ENCODE measurements at places on chromosomes 1 and 21.
A peak's percentile ranks its signal among the peaks of the same experiment; 100 is the strongest.

- DNase-seq = no peak
These were observed 7.6 kb downstream of the COL16A1 start for GRCh38 chr1:31696242-31696641.

GRCh38 chr1:29488086-29488793, 251.9 kb downstream of the PTPRU start:
- no peak for DNase-seq

DNA sequence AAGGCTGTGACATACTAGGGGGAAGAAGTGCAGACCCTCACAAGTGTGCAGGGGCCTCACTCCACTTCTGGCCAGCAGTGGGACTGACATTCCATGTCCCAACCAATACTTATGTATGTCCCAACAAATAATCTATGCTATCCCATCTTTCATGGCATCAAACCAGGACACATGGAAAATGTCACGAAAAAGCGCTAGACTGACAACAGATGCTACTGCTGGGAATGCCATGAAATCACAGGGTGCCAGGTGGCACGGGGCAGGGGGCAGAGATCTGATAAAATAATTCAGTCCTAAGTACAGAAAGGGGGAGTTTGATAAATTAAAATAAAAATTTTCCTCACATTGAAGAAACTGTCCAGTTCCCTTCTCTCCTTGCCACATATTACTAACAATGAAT, 27.6 kb upstream of the BCAS2 start:
- DNase-seq = no peak

DNA sequence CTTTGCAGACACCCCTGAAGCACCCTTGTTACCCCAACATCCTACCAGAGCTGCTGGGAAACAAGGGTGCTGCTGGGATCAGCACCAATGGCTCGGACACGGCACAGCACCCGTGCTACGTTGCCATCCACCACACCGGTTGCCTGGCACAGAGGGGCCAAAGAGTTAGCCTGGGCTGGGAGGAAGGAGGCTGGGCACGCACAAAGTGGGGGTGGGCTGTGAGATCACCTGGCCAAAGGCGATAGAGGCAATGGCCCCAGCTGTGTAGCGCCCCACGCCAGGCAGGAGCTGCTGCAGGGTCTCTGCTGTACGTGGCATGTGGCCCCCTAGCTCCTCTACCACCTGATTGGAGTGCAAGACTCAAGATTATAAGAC, 5.6 kb downstream of the HPDL start:
- DNase-seq = no peak

DNA sequence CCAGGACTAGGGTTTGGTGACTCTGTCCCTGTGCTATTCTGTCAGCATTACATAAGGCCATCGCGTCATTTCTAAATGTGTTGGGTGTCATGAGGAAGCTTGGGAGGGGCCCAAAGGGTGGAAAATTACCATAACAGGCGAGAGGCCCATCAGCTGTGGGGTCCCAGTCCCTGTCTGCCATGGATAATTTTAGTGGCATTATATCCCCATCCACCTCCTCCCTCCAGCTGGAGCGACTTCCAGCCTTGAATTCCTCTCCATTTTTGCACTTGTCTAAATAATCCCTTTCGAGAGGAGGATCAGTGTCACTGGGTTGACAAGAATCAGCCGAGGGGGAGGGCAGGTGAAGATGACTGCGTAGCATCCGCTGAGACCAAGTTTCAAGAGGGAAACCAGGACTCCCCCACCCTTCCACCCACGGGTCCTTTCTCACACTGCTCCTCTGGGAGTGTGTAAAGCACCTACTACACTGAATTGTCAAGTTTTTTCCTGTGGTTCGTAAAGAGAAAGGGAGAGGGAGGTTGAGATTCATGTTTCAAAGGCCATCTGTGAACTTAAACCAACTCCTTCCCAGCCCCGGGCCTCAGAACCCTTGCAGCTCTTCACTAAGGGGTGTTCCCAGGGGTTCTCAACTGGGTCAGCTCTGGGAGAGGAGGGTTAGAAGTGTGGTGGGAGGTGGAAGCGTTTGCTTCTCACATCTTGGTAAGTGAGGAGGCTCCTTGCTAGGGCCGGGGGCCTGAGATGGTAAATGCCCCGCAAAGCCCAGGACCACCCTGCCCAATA, 29.2 kb downstream of the VASH2 start:
- DNase-seq = no peak

DNA sequence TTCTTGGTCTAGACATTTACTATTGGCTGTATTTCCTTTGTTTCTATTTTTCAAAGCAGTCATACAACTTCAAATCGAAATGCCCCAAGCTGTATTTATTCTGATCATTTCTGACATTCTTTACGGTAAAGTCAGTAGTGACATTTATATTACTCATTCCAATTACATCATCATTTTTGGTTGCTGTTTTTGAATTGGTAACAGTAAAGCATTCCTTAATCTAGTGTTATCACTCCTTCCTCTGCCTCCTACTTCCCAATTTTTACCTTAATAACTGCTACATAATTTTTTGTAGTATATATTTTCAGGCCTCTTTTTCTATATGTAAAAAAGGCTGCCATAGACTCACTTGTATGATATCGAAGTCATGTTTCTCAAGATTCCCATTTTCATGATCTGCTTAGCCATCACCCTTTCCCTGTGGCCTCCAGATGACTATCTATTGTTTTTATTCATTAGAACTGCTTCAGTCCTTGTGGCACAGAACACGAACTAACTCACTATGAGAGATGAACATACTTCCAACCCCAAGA, 167.2 kb downstream of the RUNX1 start:
- DNase-seq = no peak

- DNase-seq = no peak
These were observed 414 bp downstream of the GPR153 start for GRCh38 chr1:6260433-6260934.

GRCh38 chr1:25369241-25369640, 31.1 kb downstream of the TMEM50A start:
- no peak for DNase-seq

GRCh38 chr1:51610637-51611036, 6.3 kb upstream of the OSBPL9 start:
- DNase-seq = no peak

GRCh38 chr21:25813917-25814316, 79.1 kb downstream of the GABPA start:
- DNase-seq = no peak

GRCh38 chr21:21682172-21682571, 684.0 kb downstream of the NCAM2 start:
- no peak for DNase-seq

GRCh38 chr1:161215076-161215475, at the start of gene FCER1G:
FCER1G (plus strand) TSS chr1:161215295; CDS start chr1:161215322, 27 bp downstream.
- peak; percentile 93 for DNase-seq

DNA sequence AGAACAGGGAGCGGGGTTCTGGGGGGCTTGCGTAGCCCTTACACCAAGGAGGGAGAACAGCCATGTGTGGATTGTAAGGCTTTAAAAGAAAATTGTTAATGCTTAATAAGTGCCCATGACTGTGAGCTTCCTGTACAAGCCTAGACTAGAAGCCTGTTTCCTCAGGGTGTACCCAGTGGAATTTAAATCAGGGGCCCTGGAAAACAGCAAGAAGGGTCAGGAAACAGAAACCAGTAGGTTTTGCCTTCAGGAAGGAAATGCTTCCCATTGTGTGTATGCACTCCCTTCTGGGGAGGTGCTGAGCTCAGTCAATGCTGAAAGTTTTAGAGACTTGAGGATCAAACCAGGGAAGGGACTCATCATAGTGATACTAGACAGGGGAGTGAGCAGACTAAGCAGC, 12.7 kb downstream of the UTP11 start:
- DNase-seq = no peak

DNA sequence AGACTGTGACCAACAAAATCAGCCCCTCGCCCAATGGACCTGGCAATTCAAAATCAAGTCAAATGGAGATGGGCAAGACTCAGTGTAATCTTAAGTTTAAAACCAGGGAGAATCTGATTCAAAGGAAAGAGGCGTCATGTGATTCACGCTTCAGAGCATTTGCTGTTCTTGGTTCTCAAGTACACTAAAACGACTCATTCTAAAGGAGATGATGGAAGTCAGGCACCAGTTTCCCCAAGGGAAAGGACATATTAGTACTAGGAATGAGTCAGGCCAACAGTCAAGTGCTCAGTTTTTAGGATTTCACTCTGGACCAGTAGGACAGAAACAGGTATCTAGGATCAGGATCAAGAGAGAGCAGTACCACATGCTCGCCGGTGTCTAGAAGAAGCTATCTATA, 429.6 kb downstream of the PLPP3 start:
- DNase-seq = no peak

DNA sequence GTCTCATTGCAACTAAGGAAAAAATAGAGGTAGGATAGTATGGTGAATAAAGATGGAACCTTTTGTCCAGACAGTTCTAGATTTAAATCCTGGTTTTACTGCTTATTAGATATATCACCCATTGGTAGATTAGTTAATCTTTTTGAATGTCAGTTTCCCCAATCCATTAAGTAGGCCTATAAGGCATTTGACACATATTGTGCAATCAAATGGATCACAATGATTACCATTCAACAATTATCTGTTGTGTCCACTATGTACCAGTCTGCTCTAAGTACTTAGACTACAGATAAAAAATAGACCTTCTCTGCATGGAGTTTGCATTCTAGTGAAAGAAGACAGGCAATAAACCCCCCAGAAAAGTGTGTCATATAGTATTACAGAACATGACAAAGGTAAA, 6.0 kb upstream of the PALMD start:
- DNase-seq = no peak

GRCh38 chr1:39528082-39528481, 36.6 kb downstream of the BMP8A start:
- DNase-seq = no peak

DNA sequence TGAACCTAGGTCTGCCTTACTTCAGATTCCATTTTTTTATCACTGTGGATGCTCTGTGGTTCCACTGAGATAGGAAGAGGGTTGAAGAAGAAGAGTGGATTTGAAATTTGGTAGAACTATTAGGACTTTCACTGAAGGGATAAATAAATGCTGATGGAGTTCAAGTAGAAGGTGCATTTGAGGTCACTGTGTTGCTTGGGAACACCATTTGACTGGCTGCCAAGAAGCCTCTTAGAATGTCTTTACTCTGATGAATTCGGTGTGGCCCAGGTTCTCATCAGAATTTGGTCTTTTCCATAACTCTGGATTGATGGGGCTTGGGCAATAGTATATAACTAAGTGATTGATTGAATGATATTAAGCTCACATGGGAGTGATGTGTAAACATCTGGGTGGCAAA, 11.9 kb downstream of the XPR1 start:
- no peak for DNase-seq

GRCh38 chr1:200353232-200353631, 56.6 kb downstream of the ZNF281 start:
- DNase-seq = no peak

DNA sequence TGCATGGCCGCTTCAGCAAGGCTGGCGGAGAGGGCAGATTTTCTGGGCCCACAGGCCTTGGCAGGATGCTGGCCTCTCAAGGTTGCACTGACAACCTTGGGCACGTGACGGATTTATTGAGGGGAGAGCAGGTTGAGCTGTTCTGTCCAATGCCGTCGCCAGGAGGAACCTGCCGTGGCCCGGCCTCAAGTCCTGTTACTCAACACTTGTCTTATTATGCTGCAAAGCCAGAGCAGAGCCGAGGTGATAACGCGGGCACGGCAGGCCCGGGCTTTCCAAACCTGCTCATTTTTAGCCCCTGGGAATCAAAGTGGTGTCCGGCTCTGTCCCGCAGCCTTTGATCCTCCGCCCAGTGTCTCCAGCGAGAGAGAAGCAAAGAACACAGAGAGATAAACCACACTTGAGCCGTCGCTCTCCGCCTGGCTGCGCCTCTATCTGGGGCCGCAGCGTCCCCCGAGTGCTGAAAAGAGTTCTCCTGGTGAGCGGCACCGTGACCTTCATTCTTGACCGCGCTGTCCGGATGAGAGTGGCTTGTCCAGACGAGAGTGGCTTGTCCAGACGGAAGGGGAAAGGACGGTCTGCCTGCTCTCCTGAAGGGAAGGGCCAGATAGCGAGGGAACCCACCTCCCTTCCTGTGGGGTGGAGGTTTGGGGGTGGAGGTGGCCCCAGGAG, 162.3 kb upstream of the ARHGEF16 start:
- no peak for DNase-seq

DNA sequence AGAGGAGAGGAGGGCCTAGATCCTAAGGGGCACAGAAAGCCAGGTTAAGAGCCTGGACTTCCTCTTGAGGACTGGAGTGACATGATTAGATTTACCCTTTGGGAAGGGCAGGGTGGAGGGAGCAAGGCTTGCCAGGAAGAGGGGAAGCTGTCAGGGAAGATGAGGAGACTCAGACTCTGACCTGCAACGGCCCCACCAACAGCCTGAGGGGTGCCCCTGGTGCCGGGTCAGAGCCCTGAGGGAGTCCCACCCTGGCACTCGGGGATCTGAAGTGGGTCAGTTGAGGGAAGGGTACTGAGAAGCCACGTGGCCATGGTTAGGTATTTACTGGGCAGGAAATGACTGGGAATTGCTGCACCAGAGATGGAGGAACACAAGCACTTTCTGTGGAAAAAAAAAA, 9.8 kb downstream of the ECE1 start:
- no peak for DNase-seq

GRCh38 chr1:65440322-65440900, 19.9 kb downstream of the LEPR start:
- no peak for DNase-seq

GRCh38 chr1:54987919-54988705, 7.7 kb downstream of the TMEM61 start:
- DNase-seq = no peak

GRCh38 chr1:151720554-151720953, 768 bp upstream of the RIIAD1 start:
- DNase-seq = no peak

- no peak for DNase-seq
These were observed 10.8 kb downstream of the KCND3 start for GRCh38 chr1:111978695-111979094.

GRCh38 chr1:161838885-161839284, 72.8 kb downstream of the ATF6 start:
- DNase-seq = no peak

DNA sequence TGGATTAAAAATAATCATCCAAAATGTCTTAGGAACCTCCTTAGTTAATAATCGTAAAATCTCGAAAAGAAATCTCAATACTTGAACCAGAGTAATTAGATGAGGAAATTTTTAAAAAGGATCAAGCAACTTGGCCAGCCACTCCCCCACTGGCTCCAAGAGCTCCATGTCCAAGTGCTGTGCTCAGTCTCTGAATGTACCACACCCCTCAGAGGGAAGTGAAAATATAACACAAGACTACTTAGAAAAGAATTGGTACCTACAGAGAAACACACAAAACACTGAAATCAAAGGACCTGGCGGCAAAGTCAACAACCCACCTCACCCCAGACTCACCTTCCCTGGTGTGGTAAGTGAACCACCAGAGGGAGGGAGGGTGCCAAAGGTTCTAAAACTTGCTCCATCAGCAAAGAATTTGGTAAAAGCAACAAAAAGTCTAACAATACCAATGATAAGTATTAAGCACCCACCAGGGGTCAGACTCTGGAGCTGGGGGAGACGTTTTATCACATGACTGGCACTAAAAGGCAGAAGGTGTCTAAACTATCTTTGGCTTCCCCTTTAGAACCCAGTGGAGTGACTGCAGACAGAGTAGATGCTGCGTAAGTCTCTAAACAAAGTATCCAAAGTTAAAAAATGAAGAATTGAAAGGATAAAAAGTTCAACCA, 14.0 kb downstream of the LBR start:
- DNase-seq = no peak
